Central memory CD8-positive, alpha-beta T cell (primary cell): ENCODE measurements at places on chromosomes 12 and 14.

GRCh38 chr12:74401966-74402365 lies 135.7 kb upstream of the ATXN7L3B start:
- no peaks in the 10 kb centered on the region for H3K4me1 ChIP-seq
- no peak overlapping the region for H3K4me3 ChIP-seq
- no peak for DNase-seq
- H3K27me3 ChIP-seq, result no peaks in the 10 kb centered on the region
- H3K36me3 ChIP-seq, result no peaks in the 10 kb centered on the region

GRCh38 chr12:54563787-54564186 lies 14.4 kb downstream of the PDE1B start:
- peaks cover 7% of the 10 kb centered on the region for H3K4me1 ChIP-seq
- H3K27me3 ChIP-seq, result no peaks in the 10 kb centered on the region
- no peak overlapping the region for H3K4me3 ChIP-seq
- H3K36me3 ChIP-seq, result peaks cover 8% of the 10 kb centered on the region

DNA sequence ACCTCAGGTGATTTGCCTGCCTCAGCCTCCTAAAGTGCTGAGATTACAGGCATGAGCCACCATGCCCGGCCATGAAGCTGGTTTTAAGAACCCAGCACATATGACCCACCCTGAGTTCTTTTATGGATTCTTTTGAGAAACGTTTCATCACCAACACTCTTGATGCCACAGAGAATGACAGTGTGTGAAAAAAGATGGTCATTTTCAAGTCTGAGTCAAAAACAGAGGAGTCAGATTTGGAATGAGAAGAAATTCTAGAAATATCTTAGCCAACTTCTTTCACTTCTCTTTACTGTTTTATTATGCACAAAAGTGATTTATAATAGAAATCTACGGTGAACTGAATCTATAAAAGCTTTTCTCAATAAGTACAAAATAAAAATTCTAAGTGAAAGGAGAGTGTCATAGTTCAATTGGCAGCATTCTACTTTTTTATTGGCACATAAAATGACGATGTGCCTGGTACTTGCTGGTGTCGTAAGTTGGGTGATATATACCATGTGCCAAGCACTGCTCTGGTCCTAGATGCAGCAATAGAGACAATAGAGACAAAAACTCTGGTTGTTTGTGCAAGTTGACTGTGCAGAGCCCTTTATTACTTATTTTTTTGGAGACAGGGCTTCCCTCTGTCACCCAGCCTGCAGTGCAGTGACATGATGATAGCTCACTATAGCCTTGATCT lies 33.9 kb downstream of the CCDC177 start:
- no peaks in the 10 kb centered on the region for H3K36me3 ChIP-seq
- H3K27me3 ChIP-seq, result peaks cover 33% of the 10 kb centered on the region
- no peak overlapping the region for H3K4me3 ChIP-seq
- no peak for DNase-seq
- H3K4me1 ChIP-seq, result no peaks in the 10 kb centered on the region
- no peak overlapping the region for H3K27ac ChIP-seq

- peaks cover 76% of the 10 kb centered on the region for H3K4me1 ChIP-seq
- peak overlapping the region; percentile 100 for H3K27ac ChIP-seq
- H3K27me3 ChIP-seq, result no peaks in the 10 kb centered on the region
- DNase-seq, result no peak
Observed at GRCh38 chr12:14956024-14956891, 5.1 kb downstream of the ARHGDIB start.

DNA sequence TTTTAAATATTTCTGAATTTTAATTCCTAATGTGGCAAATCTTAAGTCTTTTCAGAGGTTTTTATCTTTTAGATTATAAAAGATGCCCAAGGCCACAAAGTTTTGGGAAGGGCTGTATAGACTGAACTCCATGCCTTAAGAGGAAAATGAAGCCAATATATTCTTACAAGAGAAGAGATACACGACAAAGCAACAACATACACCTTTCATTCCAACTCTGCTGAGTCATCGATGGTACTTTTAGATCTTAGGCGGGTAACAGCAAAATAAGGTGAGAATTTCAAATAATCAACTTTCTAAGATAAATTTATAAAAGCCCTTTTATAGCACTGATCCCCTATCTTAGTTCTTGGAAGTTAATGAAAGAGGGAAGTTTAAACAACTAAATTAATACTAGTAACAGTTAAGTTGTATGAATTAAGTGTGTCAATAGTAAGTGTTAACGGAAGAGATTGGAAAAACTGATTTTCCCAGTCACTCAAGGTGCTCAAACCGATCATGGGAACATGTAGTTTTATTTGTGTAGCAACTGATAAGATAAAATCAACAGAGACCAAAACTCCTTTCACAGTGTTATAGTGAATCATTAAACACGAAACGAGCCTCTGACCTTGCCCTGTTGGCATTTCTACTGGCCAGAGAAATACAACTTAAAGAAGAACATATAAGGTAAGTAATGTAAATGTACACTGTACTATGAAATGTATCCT lies 18.8 kb upstream of the PIK3C2G start:
- H3K27me3 ChIP-seq, result no peaks in the 10 kb centered on the region
- no peak overlapping the region for H3K4me3 ChIP-seq
- no peak overlapping the region for H3K27ac ChIP-seq
- no peaks in the 10 kb centered on the region for H3K36me3 ChIP-seq
- no peak for DNase-seq
- no peaks in the 10 kb centered on the region for H3K4me1 ChIP-seq

DNA sequence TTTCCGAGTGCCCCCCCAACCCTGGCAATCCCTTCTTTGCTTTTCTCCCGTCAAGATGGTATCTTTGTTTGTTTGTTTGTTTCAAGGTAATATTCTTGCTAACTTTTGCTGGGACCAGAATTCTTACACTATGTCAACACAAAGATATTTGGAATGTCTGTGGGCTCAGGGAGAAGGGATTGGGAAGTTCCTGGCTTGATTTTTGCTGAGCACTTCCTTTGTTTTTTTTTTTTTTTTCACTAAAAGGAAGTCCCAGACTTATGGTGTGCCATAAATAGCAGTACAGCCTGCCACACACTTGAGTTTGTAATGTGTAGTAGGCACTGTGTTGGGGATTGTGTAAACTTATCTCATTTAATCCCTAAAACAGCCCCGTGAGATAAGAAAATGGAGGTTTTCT lies 11.2 kb upstream of the RNU6-7 start:
- no peak overlapping the region for H3K4me3 ChIP-seq
- H3K27ac ChIP-seq, result no peak overlapping the region
- peaks cover 36% of the 10 kb centered on the region for H3K27me3 ChIP-seq
- no peak for DNase-seq

GRCh38 chr14:105470350-105471296 lies 4.0 kb upstream of the CRIP2 start:
- H3K36me3 ChIP-seq, result peaks cover 6% of the 10 kb centered on the region
- H3K27me3 ChIP-seq, result no peaks in the 10 kb centered on the region

DNA sequence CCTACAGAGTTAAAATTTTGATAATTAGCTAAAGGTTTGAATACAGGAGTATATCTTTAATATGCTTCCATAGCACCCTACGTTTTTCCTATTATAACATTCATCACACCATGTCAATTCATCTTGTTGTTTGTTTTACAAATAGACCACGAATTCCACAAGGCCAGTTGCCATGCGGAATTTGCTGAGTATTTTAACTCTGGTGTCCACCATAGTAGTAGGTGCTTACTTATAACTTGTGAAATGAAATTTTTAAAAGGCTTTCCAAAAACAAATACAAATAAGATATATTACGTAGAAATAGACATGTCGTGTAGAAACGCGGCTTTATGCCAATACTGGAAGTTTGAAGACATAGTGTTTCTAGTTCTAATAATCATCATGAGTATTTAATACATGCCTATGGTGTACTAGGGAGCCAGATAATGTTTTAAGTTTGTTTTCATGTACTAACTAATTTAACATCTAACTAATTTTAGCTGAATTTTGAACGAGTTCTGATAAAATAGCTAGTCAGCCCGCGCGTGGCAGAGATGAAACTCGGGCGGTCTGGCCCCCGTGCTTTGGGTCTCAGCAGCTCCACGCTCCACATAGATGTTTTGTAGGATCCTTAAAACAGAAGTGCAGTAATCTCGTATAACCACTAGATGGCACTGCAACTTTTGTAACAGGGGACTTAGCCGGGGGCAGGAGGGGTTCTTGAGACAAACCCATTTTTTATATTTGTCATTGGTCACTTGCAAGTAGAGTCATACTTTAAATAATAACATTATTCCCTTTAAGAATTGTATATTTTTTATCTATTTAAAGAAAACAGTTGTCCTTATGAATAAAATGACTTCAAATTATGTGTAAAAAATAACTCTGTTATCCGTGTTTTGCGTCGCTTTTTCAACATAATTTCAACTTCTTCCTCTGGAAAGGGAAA lies 10.2 kb downstream of the CD69 start:
- peak overlapping the region; percentile 19 for H3K27ac ChIP-seq
- H3K4me1 ChIP-seq, result peaks cover 35% of the 10 kb centered on the region
- H3K4me3 ChIP-seq, result no peak overlapping the region
- no peaks in the 10 kb centered on the region for H3K27me3 ChIP-seq
- peaks cover 41% of the 10 kb centered on the region for H3K36me3 ChIP-seq

GRCh38 chr12:113926788-113927187 lies 39.3 kb downstream of the RBM19 start:
- peak overlapping the region; percentile 73 for H3K27ac ChIP-seq
- no peaks in the 10 kb centered on the region for H3K27me3 ChIP-seq
- peaks cover 37% of the 10 kb centered on the region for H3K36me3 ChIP-seq
- DNase-seq, result no peak
- H3K4me1 ChIP-seq, result peaks cover 24% of the 10 kb centered on the region

- no peak overlapping the region for H3K4me3 ChIP-seq
- DNase-seq, result peak; percentile 40
- no peaks in the 10 kb centered on the region for H3K4me1 ChIP-seq
- H3K27ac ChIP-seq, result no peak overlapping the region
- H3K36me3 ChIP-seq, result peaks cover 1% of the 10 kb centered on the region
Observed at GRCh38 chr14:51828017-51828797, 32.2 kb upstream of the GNG2 start.

GRCh38 chr12:57632073-57632957 lies 686 bp downstream of the B4GALNT1 start:
- no peaks in the 10 kb centered on the region for H3K36me3 ChIP-seq
- peaks cover 53% of the 10 kb centered on the region for H3K27me3 ChIP-seq

- H3K36me3 ChIP-seq, result no peaks in the 10 kb centered on the region
- no peaks in the 10 kb centered on the region for H3K4me1 ChIP-seq
- no peak overlapping the region for H3K27ac ChIP-seq
- no peak for DNase-seq
Observed at GRCh38 chr12:58920961-58921861, 907 bp upstream of the LRIG3 start.

- DNase-seq, result no peak
- no peaks in the 10 kb centered on the region for H3K27me3 ChIP-seq
- peaks cover 7% of the 10 kb centered on the region for H3K36me3 ChIP-seq
- H3K27ac ChIP-seq, result peak overlapping the region; percentile 38
Observed at GRCh38 chr12:9043766-9044165, 54.4 kb downstream of the KLRG1 start.

DNA sequence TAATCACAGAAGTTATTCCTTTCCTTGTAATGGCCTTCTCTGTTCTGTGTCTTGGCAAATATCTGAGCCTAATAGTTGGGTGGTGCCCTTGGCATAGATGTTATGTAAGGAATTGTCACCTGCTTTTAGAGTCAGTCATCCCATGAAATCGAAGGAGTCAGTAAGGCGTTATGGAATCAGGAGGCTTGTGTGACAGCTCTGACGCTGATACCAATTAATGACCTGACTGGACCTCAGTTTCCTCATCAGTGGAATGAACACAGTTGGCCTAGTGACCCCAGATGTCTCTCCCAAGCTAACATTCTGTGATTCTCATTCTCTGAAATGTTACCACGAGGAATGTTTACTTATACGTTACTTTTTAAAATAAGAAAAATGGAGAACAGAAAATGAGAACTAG lies 32.1 kb downstream of the TXNRD1 start:
- H3K27ac ChIP-seq, result no peak overlapping the region
- peaks cover 20% of the 10 kb centered on the region for H3K27me3 ChIP-seq
- H3K36me3 ChIP-seq, result no peaks in the 10 kb centered on the region

- H3K4me3 ChIP-seq, result no peak overlapping the region
- no peaks in the 10 kb centered on the region for H3K4me1 ChIP-seq
- no peak for DNase-seq
Observed at GRCh38 chr12:82383930-82384552, 25.7 kb downstream of the METTL25 start.

DNA sequence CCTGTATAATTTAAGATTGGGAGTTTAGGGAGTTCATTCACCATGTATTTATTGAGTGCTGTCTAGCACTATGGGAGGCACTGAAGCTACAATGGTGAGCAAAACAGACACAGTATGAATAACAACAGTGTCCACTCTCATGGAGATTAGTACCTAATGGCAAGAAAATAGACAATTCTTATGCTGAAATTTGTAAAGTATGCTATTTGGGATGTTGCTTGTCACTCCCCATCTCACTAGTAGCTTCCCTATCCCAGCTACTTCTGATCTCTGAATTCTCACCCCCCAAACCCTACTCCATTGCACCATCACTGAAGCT lies 4.0 kb downstream of the GDF11 start:
- DNase-seq, result no peak
- peaks cover 35% of the 10 kb centered on the region for H3K4me1 ChIP-seq
- H3K36me3 ChIP-seq, result peaks cover 5% of the 10 kb centered on the region
- H3K4me3 ChIP-seq, result no peak overlapping the region

- no peaks in the 10 kb centered on the region for H3K27me3 ChIP-seq
- H3K36me3 ChIP-seq, result peaks cover 2% of the 10 kb centered on the region
- H3K4me1 ChIP-seq, result peaks cover 11% of the 10 kb centered on the region
- no peak for DNase-seq
- no peak overlapping the region for H3K4me3 ChIP-seq
Observed at GRCh38 chr12:112330706-112331105, 51.5 kb downstream of the HECTD4 start.

DNA sequence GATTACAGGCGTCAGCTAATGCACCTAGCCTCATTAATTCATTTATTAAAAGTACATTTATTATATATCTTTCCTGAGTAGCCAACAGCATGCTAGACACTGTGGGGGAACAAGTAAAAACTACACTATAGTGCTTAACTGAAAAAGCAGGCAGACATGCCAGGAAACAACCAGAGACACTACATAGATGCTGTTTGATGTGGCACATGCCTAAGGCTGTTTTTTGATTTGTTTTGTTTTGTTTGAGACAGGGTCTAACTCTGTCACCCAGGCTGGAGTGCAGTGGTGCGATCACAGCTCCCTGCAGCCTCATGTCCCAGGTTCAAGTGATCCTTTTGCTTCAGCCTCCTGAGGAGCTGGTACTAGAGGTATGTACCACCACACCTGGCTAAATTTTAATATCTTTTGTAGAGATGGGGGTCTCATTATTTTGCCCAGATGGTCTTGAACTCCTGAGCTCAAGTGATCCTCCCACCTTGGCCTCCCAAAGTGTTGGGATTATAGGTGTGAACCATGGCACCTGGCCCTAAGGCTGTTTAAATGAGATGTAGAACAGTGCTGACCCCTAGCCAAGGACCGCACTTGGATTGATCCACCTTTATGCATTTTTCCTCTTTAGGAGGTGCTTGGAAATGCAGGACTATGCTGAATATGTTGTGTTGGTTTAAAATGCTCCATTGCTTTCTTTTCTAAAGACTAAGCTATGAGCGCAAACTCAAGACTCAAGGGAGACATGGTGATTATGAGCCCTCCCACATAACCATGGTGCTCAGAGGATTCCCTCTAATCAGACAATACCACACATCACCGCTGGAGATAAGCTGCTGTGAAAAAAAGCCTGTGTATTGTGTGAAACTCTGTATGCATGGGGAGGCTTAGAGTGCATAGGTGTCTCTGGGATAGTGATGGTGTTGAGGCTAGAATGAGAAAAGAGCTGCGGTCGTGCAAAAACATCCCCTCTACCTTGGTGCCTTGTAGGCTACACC lies 10.5 kb upstream of the C14orf93 start:
- DNase-seq, result no peak
- H3K27ac ChIP-seq, result no peak overlapping the region
- H3K27me3 ChIP-seq, result no peaks in the 10 kb centered on the region
- peaks cover under 1% of the 10 kb centered on the region for H3K36me3 ChIP-seq
